Immature natural killer cell (primary cell): ENCODE measurements at places on chromosomes 3 and 15.

DNA sequence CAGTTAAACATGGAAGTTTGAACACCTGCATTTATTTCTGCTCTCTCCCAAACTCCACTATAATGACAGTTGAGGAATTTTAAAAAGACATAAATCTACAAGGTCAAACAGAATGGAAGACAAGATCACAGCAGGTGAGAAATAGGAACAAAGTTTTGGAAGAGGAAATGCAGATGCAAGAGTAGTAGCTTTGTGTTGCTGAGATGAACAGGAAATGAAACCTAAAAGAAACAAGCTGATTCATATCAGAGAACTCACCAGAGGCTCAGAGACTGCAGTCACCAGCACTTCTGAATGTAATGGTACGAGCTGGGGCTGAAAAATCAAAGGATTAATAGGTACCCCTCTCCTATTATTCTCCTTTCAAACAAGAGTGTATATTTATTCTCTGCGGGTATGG lies 459.9 kb downstream of the RAP2B start:
- DNase-seq = no peak

- DNase-seq = no peak
These were observed 64.2 kb downstream of the MYLK start for GRCh38 chr3:123819949-123820348.

DNA sequence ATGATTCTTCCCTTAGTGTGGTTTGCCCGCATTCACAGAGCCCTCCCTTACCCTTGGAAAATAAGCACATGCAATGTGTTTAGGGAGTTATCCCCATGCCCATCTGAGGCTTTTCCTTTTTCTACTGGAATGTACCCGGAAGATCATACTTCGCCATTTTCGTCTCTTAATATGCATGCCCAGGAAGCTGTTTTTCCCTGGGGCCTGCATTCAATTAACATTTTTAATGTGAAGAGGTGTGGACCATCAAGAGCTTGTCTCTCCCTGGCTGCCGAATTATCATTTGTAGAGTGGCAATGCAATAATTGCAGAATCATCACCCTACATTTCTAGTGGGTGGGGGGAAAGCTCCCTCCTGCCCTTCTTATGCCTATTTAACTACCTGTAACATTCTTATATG lies 976.3 kb downstream of the DIPK2A start:
- no peak for DNase-seq

DNA sequence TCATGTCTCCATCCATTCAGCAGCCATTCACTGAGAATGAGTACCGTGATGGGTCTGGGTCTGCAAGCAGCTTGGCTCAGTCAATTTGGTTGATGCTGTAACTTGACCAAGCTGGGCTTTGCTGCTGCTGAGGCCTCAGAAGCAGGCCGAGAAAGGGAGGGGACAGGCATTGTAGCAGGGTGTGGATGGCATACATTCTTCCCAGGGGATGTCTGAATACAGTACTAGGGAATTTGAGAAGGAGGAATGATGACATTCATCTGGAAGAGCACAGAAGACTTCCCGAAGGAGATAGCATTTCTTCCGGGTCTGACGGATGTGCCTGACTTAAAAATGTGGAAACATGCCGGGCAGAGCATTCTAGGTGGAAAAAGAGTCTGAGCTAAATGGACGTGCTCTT lies 105.3 kb upstream of the ADPGK start:
- no peak for DNase-seq

DNA sequence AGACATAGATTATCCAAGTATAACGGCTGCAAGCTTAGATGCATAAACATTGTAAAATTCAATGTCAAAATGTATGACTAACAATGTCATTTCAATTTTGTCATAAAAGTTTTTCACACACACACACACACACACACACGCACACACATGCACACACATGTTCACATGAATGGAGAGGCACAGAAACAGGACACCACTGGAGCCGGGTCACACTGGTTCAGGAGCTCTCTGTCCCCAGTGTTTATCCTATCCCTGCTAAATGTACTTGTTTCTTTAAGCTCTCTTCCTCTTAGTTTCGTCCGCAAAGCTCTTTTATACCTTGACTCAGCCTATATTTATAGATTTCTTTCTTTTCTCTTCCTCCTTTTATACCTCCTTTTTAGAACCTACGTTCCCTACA lies 249.9 kb downstream of the CADPS start:
- no peak for DNase-seq

- DNase-seq = no peak
These were observed 57.9 kb downstream of the ITGB5 start for GRCh38 chr3:124829178-124829818.

DNA sequence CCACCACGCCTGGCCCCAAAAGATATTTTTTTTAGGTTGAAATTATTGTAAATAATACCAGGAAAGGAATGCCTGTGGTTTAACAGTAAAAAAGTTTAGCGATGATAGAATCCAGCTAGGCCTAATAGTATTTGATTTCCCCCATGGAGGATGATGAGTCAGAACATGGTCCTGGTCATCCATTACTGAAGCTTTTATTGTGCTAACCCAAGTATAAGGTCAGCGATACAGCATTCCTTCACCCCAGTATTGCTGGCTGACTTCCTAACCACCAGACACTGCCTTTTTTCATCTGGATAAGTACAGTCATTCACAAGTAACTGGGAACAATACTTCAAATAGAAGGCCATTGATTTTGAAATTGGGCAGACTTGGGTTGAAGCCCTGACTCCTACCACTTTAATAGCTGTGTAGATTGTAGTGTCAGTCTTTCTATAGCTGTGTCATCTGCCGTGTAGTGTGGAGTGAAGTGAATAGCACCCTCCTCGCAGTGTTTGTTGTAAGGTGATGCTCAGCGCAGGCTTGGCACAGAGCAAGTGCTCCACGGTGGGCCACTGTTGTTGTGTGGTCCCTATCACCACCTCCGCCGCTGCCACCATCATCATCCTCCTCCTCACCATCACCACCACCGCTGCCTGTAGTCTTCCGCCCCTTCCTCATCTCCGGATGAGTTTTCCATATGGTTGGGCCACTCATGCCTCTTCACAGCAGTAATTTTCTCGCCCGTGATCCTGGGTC lies 436.0 kb upstream of the TPM1 start:
- DNase-seq = no peak

GRCh38 chr15:98684436-98684835 lies 36.1 kb downstream of the IGF1R start:
- DNase-seq = no peak

DNA sequence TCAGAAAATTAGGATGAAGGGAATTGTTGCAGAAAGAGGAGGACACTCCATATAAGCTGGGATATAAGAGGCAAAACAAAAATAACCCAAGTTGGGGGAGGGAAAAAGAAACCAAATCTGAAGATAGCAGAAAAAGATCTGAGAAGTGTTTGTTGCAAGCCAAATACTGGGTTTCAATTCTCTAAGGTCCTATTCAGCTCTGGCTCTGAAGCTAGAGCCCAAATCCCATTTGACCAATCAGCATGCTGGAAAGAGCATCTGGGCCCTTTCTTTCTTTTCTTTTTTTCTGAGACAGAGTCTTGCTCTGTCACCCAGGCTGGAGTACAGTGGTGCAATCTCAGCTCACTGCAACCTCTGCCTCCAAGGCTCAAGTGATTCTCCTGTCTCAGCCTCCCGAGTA lies 17.3 kb downstream of the IGDCC3 start:
- DNase-seq = no peak

DNA sequence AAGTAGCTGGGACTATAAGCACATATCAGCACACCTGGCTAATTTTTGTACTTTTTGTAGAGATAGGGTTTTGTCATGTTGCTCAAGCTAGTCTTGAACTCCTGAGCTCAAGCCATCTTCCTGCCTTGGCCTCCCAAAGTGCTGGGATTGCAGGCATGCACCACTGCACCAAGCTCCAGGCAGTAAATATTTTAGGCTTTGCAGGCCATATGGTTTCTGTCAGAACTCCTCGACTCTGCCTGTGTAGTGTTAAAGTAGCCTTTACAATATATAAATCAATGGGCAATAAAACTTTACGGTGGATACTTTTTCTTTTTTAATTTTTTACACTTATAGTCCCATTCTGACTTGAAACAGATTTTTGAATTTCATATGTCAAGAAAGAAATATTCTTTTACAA lies 41.6 kb downstream of the DAG1 start:
- no peak for DNase-seq

DNA sequence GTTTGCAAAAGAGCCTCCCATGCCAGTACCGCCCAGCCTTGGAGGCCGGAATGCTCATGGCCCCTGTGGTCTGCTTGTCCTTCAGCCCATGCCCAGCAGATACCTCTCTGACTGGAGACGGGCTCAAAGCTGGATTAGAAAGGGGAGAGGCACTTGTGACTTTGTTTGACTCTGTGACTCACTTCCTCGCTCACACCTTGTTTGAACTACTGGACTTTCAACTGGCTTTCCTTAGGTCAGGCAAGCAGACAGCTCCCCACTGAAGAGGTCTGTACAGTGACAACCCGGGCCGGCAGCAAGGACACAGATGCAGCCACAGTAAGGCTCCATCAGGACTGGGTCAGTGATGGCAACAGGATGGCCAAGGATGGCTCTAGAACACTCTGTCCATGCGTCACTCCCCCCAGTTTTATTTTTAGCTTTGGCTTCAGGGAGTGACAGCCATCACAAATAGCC lies 98.6 kb upstream of the ABHD17C start:
- no peak for DNase-seq

- no peak for DNase-seq
These were observed 24.6 kb downstream of the TRA2B start for GRCh38 chr3:185912929-185913901.

GRCh38 chr3:152234657-152235375 lies 33.9 kb upstream of the MBNL1 start:
- DNase-seq = no peak

DNA sequence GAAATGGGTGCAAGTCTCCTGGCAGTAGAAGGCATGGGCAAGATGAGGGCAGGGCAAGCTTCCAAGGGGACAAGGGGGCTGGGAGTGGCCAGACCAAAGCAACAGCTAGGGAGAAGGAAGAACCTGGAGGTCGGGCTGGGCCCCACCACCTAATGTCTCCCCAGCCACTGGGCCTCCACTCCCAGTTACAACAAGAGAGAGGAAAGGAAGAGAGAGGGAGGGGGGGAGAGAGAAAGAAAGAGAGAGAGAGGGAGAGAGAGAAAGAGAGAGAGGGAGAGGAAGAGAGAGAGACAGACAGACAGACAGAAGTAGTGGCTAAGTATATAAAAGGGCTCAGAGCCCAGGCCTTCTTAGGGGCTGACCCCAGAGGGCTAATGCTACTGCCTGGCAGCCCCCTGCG lies 6.9 kb downstream of the DUSP7 start:
- DNase-seq = no peak
